ENCODE measurements at places on chromosomes 12 and 14.

DNA sequence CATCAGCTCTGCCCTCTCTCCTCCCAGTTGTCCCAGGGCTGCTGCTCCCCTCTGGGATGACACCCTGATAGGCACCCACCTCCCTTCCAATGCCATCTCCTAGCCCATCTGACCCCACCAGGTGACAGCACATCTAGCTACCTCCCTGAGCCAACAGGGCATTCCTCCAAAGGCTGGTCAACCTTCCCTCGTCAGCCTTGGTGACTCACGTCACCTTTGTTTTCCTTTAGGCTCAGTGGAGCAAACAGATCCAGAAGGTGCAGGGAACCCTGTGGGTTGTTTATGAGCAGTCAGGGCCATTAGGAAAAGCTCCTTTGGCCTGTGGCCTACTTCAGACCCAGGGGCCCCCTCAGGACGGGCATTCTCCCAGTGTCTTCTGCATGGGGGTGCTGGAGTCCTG lies 32.4 kb downstream of the PIGH start:
- no peak for DNase-seq

GRCh38 chr14:85915711-85916110 lies 385.8 kb downstream of the FLRT2 start:
- DNase-seq: no peak

DNA sequence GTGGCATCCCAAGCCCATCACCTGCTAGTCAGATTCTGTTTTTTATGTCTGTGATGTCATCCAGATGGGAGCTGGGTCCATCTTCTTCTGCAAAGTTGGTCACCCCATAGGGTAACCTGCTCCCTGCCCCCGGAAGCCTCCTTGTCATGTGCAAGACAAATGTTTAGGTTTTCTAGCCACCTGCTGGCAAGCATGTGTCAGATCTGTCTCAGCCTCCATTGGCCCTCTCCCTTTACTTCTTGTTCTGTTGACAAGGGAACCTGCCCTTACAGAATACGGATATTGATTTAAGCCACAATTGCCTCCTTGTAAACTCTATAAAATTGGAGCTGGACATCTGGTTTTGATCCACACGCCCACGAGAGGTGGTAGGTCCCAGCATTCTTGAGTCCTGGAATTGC lies 7.5 kb downstream of the NTF3 start:
- no peak for DNase-seq

GRCh38 chr14:102206918-102207317 lies 67.2 kb downstream of the WDR20 start:
- no peak for DNase-seq

- DNase-seq: no peak
Measured at GRCh38 chr12:32265951-32266350, 133.4 kb upstream of the FGD4 start.

GRCh38 chr12:50927766-50928224 lies 24.5 kb upstream of the HIGD1C start:
- DNase-seq: no peak

- no peak for DNase-seq
Measured at GRCh38 chr14:74619672-74620131, 7.7 kb upstream of the LTBP2 start.

- peak; percentile 95 for DNase-seq
Measured at GRCh38 chr12:67268335-67268895, 743 bp upstream of the CAND1 start.

DNA sequence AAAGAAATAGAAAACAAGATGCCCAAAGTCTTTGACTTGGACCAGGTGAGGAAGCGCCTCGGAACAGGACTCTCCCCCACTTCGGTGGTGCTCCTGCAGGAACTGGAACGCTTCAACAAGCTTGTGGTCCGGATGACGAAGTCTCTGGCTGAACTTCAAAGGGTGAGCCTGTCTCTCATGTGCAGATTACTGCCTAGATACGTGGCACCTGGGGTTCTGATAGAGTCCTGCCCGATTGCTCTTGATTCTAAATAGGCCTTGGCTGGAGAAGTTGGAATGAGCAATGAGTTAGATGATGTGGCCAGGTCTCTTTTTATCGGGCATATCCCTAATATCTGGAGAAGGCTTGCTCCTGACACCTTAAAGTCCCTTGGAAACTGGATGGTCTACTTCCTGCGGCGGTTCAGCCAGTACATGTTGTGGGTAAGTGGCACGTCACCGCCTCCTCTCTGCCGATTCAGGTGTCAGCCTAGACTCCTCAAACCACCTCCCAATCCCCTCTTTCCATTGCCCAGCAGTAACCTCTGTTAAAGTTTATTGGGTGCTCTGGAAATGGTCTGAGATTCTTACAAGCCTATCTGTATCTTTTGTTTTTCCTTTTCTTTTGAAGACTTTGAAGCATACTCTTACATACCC lies 40.8 kb downstream of the CCDC92 start:
- DNase-seq: no peak

- no peak for DNase-seq
Measured at GRCh38 chr12:114384739-114385138, 21.2 kb downstream of the TBX5 start.

- DNase-seq: no peak
Measured at GRCh38 chr12:71727958-71728357, 26.7 kb upstream of the RAB21 start.

GRCh38 chr12:108297895-108298760 lies 41.0 kb downstream of the CMKLR1 start:
- DNase-seq: no peak

DNA sequence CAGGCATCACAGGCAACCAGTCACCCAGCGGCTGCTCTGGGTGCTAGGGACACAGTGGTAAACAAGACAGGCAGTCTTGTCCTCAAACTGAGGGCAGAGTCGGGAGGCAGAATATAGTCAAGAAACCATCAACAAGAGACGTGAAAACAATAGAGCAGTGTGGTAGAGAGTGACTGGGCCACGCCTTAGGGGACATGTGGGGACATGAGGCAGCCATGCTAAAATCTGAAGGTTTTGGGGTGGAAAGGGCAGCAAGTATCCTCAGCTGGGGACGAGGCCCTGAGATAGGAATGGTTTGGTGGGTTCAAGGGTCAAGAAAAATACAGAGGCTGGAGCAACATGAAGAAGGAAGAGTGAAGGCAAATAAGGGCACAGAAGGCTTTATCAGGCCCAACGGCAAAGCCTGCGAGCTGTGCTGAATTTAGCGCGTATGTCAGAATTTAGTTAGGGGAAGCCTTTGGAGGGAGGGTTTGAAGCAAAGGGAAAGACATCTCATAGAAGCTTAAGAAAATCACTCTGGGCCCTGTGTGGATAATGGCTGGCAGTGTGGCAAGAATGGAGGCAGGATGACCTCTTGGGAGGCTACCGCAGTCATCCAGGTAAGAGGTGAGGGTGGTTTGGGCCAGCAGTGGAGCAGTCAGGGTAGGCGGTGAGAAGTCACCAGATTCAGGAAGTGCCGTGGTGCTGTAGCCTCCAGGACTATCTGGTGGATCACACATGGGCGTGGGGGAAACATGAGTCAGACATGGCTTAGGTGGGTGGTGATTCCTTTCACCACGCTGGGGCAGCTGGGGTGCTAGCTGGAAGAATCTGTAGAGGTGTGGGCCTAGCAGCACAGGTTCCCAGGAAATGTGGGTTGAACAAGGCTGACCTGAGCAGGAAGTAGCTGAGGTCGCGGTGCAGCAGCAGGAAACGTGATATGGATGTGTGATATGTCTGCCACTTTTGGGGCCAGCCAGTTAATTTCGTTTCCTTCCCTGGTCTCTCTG lies 3.0 kb downstream of the EVL start:
- DNase-seq: no peak

DNA sequence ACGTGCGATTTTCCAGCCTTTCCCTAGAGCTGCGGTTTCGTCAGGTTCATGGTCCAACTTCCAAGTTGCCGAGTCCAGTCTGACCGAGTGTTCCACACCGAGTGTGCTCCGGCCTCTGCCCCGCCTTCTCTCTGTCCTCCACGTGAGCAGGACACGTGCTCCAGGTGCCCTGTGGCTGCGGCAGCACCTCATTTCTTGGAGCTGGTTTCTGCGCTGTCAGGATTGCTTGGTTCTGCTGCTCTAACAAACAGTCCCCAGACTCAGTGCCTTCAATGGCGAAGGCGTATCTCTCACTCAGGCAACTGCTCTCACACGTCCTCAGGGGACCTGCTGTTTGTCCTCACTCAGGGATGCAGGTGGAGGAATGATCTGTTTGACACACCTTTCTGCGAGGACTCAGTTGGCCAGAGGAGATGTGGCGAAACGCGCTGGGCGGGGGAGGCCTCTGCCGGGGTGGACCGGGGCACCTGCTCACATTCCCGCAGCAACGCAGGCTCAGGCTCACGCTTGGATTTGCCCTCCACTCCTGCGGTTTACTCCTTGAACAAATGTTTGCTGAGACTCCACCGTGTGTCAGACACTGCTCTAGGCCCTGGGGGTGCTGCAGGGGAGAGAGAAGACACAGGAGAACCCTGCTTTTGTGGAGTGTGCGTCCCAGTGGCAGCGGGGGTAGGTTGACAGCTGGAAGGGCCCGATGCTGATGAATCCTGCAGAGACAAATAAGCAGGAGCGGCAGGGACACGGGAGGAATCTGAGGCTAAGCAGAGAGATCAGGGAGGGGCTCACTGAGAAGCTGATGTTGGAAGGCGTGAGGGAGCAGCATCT lies 63.4 kb upstream of the FBRSL1 start:
- DNase-seq: peak; percentile 13

- no peak for DNase-seq
Measured at GRCh38 chr14:34498684-34499412, 36.8 kb upstream of the SPTSSA start.

- no peak for DNase-seq
Measured at GRCh38 chr14:54207075-54207474, 189.7 kb upstream of the CDKN3 start.

- no peak for DNase-seq
Measured at GRCh38 chr14:53696217-53696965, 260.2 kb downstream of the BMP4 start.

DNA sequence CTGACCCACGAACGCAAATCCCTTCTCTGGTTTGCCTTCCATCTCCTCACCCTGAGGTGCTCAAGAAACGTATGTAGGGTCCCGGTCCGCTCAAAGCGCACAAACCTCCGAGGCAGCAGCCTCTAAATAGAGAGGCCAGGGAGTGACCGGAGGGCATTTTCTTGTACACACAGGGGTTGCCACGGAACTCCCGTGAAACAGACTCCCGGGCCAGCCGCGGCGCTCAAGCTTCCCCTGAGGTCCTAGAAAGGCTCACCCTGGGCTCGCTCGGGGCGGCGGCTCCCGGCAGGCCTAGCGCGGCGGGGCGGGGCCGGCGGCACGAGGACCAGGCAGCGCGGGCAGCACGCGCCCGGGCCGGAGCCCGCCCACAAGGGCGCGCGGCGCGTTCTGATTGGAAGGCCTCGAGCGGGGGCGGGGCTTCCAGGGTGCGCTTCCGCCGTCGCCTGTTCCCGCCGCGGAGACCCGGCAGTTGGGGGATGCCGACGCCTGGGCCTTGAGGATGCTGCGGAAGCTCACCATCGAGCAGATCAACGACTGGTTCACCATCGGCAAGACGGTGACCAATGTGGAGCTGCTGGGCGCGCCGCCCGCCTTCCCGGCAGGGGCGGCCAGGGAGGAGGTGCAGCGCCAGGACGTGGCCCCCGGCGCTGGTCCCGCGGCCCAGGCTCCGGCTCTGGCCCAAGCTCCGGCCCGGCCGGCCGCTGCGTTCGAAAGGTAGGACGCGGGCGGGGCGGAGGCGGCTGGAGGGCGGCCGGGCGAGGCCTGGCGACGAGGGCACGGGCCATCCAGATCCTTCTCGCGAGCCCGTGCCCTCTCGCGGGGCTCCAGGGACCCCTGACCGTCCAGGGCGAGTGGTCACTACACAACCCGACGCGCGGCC lies at the start of gene TDRD9:
TSS of gene TDRD9 (plus strand) at position 446 of the 880 bp plus-strand sequence. CDS start at position 500, 54 bp downstream.
- no peak for DNase-seq

GRCh38 chr12:65392491-65392890 lies 114.0 kb downstream of the MSRB3 start:
- DNase-seq: no peak

DNA sequence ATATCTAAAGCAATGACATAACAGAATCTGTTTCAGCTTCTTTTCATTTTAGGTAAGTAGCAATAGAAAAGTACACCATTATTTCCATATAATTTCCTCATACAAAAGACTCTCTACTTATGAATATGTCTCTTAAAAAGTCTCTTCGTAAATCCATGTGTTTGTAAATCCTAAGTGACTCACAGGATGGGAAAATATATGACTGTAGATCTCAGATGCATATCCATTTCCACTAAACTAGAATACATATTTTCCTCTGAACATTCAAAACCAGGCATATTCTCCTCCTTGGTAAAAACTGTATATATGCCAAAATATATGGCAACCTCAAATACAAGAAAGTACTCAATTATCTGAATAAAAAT lies 93.6 kb downstream of the TXNDC16 start:
- no peak for DNase-seq

DNA sequence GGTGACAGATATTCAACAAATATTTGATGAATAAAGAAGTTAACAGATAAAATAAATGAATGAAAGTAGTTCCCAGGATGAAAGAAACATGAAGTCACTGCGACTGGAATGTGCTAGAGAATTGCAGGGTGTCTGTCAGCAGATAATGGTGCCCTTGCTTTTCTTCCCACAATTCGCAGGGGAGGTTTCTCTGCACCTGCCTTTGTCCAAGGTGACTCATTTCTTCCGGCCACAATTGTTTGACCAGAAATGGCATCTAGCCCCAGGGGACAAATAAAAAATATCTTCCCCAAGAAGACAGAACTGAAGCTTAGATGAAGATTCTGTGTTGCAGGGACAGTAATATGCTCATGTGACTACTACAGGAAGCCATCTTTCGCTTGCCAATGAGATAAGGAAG lies 316.1 kb upstream of the TBX3 start:
- DNase-seq: no peak

GRCh38 chr12:25320123-25321006 lies 69.6 kb upstream of the KRAS start:
- no peak for DNase-seq

- no peak for DNase-seq
Measured at GRCh38 chr12:38137716-38138115, 178.9 kb upstream of the ALG10B start.

- no peak for DNase-seq
Measured at GRCh38 chr12:124406043-124406442, 111.2 kb downstream of the RFLNA start.

DNA sequence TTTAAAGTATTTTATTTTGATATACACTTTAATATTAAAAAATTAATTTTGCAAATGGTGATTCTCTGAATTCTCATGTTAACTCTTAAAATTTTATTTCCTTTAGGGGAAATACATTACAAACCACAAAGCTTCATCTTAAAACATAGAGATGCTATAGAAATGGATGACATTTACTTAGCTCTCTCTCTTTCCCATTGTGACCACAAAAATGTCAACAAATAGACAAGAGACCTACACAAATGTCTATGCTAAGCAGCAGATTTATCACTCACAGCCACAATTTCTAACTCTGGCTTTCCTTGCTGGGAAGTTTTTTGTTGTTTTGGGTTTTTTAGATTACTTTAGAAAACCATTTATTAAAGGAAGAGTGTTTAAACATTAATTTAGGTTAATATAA lies 19.9 kb upstream of the PHC1 start:
- DNase-seq: no peak

DNA sequence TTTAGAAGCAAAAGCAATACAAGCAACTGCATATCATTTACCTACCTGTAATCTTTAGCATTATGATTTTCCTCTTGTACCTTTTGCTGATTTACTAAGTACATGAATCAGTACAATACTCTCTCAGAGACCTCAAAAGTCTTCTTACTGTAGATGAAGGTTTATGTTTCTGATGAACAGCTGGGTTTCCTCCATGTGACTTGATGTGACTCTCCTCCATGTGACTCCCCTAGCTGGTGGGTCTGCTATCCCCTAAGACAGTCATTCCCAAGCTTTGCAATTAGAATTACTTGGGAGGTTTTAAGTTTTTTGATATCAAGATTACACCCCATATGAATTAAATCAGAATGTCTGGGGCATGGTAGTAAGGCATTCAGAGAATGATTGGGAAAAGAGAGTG lies 32.0 kb upstream of the ABCC9 start:
- DNase-seq: no peak

All from NCI-H2171 (cell line).